CD4-positive, alpha-beta T cell treated with Interferon gamma for 1 hour (primary cell): ENCODE measurements at places on chromosomes 2 and 18.

- DNase-seq, result no peak
Measured at GRCh38 chr18:76385681-76385975, 109.4 kb downstream of the ZNF516 start.

DNA sequence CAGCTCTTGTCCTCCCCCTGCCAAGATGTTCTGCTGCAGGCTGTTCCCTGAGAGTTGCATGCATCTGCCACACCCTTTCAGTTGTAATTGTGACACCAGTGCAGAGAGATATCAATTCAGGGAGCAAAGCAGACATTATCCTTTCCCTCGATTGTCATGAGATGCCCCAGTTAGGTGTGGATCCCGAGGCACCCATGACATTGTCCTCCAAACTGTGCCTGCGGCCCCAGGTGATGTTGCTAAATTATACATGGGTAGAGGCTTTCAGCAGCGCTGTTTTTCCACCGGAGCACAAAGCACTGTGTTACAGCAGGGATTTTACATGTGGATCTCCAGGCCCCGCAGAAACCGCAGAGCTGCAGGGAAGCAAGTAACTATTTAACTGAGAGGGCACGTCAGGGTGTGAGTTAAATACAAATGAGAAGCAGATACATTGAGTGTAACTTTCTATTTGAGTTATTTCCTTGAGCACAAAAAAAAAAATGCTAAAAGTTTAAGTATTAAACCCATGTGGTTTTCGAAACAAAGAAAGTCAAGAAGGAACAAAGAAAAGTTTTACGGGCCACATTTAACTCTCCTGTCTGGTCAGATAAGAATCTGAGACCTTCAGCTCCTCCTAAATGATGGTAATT is 90.3 kb upstream of the BCL2L11 start:
- no peak for DNase-seq

GRCh38 chr2:149005471-149006077 is 32.9 kb upstream of the LYPD6B start:
- no peak for DNase-seq

DNA sequence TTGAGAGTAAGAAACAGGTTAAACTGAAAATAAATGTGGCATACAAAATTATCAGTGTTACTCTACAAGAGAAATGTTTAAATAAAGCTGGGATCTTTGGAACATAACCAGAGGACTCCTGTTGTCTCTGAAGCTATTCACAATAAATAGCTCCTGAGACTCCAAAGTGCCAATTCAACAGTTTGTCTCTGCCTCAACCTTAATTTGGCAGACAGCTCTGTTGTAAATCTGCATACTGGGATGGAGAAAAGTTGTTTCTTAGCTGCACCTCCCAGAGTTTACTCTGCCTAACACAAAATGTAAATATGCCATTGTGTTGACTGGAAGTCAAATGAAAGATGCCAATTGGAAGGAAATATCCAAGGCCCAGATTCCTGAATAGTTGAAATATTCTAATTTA is 238.5 kb upstream of the EPHA4 start:
- no peak for DNase-seq

GRCh38 chr18:13289481-13290205 is 71.1 kb downstream of the LDLRAD4 start:
- no peak for DNase-seq

- no peak for DNase-seq
Measured at GRCh38 chr2:81235601-81236000, 931.0 kb upstream of the LRRTM1 start.

DNA sequence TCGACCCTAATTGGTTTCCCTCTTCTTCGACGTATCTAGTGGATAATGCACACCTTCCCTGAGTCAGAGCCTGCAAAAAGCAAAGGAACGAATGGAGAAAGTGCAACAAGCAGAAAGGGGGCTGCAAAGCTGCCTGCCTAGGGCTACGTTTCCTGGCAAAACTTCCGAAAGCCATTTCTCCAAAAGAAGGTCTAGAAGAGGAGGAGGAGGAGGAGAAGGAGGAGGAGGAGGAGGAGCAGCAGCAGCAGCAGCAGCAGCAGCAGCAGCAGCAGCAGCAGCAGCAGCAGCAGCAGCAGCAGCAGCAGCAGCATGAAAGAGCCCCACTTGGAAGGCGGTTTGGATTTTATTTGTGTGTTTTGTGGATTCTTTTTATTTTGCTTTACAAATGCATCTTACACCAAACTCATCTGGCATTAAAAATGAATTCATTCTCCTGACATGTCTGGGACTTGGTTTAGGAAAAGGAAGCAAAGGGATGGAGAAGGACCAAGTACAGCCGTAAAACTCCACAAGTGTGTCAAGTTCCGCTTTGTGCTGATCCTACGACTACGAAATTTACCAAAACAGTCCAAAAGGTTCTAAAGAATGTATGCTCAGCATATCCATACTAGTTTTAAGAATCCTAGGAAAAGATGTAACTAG is 2.0 kb downstream of the TCF4 start:
- DNase-seq, result no peak

GRCh38 chr2:213722565-213722964 is 438.3 kb downstream of the SPAG16 start:
- no peak for DNase-seq

GRCh38 chr2:104163611-104164130 is 690.2 kb upstream of the POU3F3 start:
- DNase-seq, result no peak
